ENCODE measurements at places on chromosomes 16 and 17.

- no peak for DNase-seq
Observed at GRCh38 chr17:81500047-81500446, 12.6 kb downstream of the ACTG1 start.

GRCh38 chr16:50152351-50152806 is 727 bp upstream of the TENT4B start:
- DNase-seq, result peak; percentile 87

GRCh38 chr16:66925322-66925840 is at the start of gene RRAD:
TSS of gene RRAD (minus strand) at chr16:66925535. CDS start at chr16:66925179, 356 bp downstream.
- DNase-seq, result no peak

GRCh38 chr17:64662774-64663367 is 764 bp upstream of the SMURF2 start:
- no peak for DNase-seq

- DNase-seq, result no peak
Observed at GRCh38 chr17:65198653-65199382, 61.6 kb downstream of the RGS9 start.

GRCh38 chr17:32120141-32120540 is 22.2 kb upstream of the RHOT1 start:
- no peak for DNase-seq

- DNase-seq, result no peak
Observed at GRCh38 chr17:64172510-64172909, 42.6 kb upstream of the ERN1 start.

DNA sequence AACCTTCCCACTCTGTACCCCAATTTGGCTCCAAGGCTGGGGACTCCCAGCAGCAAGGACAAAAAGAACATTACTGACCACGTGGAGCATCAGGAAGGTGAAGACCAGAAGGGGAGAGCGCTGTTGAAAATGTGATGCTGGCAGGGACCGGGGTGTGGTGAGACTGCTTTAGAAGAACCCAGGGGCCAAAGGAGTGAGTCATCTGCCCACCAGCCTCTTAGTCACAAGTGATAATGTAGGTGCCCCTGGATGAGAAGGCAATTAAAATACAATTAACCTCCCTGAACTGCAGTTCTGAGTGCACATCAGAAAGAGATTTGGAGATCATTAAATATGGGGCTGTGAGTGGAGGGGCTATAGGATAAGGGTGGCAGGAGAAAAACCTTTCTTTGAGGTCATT is 366.6 kb upstream of the CCL2 start:
- DNase-seq, result no peak

- no peak for DNase-seq
Observed at GRCh38 chr17:49201481-49201927, 8.9 kb downstream of the GNGT2 start.

DNA sequence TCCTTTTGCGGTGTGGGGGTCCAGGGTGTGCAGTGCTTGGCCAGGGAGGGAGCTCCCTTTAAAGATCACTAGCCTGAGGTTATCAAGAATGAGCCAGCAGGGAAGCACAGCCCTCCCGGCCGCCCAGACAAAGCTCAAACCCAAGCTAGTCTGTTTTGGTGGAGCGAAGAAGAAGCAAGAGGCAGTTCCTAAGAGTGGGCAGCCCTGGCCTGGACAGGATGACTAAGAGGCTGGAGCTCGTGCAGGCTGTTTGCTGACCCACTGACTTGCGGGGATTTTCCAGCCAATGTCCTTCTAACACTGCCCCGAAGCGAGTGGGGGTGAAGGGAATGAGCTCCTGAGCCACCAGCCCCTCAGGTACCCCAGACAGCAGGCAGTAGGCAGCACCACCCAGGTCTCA is 134.4 kb downstream of the COPRS start:
- no peak for DNase-seq

GRCh38 chr17:52660692-52661091 is 502.2 kb upstream of the CA10 start:
- no peak for DNase-seq

GRCh38 chr16:12763517-12763916 is 40.2 kb downstream of the CPPED1 start:
- DNase-seq, result no peak

- DNase-seq, result no peak
Observed at GRCh38 chr17:77468897-77469296, 328.1 kb downstream of the SEC14L1 start.

GRCh38 chr17:80904036-80904753 is 87.4 kb upstream of the CHMP6 start:
- DNase-seq, result no peak

- DNase-seq, result no peak
Observed at GRCh38 chr16:86509759-86510464, 415 bp upstream of the FOXF1 start.

DNA sequence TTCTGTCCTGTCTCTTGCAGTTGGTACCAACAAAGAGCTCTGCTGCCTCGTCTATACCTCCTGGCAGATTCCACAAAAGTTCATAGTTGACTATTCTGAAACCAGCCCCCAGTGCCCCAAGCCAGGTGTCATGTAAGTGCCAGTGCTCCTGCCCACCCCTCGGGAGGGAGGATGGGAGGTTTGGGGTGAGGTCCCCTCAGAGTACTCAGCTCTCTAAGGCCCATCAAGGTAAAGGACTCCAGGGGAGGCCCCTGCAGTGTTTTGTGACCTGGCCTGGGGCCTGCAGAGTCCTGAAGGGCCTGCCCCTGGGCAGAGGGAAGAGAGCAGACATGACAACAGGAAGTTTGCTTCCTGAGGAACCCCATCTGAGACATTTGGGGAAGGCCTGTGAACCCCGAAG is 6.4 kb downstream of the CCL18 start:
- no peak for DNase-seq

- DNase-seq, result no peak
Observed at GRCh38 chr16:14334366-14335080, 263.4 kb downstream of the MRTFB start.

DNA sequence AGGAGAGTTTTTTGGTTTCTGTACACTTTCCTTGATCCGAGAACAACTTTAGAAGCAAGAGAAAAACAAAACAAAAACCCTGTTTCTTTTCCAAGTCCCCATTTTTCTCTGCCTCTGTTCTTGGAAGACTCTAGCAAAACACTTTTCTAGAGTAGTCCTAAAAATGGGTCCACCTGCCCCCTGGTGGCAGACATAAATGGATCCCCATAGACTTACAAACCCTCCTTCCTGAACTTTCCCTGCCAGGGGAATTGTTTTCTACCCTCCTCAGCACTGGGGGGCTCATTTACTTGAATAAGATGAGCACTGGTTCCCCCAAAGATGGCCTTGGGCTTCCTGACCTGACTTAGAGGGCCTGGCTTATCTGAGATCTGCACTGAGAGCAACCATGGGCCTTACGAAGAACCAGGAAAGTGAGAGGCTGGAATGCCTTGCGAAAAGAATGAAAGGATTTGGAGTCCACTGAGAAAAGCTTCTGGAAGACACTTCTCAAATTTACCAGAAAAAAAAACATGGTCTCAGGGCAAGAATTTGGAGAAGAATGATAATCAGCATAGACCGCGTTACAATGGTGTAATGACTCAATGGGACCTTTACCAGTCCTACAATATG is 48.0 kb upstream of the CDYL2 start:
- DNase-seq, result peak; percentile 46

DNA sequence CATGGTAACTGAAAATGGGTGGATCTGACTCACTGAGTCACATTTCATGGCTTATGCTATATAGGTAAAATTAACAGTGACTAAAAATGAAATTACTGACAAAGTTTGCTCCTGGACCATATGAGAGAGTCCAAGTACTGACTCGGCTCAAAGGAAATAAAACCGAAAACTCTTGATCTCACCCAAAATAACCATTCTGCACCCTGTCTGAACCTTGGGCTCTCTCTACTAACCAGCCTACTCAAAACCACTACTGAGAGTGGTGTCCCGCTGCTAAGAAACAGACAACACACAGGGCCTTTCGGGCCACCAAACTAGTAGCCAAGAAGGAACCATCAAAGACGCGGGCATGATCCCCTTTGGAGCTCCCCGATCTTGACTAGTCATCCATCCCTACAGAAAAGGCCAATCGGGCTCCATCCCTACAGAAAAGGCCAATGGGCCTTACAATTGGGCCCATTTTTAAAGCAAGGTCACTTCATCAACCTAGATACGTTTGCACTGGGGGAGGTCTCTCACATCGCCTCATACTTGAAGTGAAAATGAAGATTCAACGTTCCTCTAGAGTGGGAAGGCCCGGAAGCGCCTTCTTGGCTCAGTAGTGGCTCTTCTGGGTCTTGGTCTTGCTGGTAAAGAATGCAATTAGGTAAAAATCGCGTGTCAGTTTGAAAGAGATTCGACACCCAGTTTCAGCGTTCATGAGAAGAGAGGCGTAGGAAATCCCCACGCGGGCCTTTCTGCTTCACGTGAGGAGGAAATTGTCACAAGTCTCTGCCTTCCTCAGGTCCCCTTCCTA is 720 bp upstream of the ZPBP2 start:
- peak; percentile 70 for DNase-seq

- DNase-seq, result no peak
Observed at GRCh38 chr17:29063992-29064391, 21.1 kb downstream of the PIPOX start.

DNA sequence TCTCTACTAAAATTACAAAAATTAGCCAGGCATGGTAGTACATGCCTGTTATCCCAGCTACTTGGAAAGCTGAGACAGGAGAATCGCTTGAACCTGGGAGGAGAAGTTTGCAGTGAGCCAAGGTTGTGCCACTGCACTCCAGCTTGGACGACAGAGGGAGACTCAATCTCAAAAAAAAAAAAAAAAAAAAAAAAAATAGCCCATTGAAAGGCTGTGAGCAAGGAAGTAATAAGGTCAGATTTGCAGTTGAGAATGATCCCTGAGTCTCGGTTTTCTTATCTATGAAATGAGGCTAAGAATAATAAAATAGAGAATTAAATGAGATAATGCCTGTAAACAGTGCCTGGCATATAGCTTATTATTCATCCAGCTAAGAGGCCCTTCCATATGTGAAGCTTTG is 1.3 kb upstream of the PDK2 start:
- no peak for DNase-seq

- peak; percentile 95 for DNase-seq
Observed at GRCh38 chr17:17206124-17206912, at the start of gene PLD6. TSS of gene PLD6 (minus strand) at chr17:17206333. CDS start at chr17:17206286, 47 bp downstream.

DNA sequence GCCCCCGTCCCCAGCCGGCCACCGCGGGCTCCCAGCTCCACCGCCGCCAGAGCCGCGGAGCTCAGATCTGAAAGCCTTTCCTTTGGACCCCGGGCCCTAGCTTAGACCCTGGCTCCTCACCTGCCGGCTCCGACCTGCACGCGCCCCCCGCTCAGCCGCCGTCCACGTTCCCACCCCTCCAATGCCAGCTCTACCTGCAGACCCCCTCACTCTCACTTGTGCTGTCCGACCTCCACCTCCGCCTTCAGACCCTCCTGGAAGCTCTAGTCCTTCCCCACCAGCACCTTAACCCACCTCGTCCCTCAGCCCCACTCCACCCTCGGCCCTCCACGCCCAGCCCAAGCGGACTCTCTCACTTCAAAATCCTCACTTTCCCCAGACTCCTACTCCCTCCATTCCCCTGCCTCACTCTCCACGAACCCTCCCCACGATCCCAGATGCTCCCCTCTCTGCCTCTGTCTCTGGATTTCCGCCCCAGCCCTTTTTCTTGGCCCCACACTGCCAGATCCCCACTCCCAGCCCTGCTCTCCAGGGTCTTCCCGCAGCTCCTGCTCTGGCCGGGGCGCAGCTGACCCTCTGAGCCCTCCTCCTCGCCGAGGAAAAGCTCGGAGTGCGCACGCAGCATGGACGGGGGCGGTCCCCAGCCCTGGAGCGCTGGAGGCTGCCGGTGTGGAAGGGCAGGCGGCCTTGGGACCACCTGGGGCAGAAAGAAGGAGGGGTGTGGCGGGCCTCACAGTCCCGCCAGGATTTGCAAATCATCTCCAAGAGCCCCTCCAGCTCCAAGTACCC is at the start of gene TMEM114:
Gene TMEM114, minus strand, starts transcription at position 612 of the 789 bp plus-strand sequence. CDS start 673 bp downstream, outside the sequence.
- DNase-seq, result no peak

DNA sequence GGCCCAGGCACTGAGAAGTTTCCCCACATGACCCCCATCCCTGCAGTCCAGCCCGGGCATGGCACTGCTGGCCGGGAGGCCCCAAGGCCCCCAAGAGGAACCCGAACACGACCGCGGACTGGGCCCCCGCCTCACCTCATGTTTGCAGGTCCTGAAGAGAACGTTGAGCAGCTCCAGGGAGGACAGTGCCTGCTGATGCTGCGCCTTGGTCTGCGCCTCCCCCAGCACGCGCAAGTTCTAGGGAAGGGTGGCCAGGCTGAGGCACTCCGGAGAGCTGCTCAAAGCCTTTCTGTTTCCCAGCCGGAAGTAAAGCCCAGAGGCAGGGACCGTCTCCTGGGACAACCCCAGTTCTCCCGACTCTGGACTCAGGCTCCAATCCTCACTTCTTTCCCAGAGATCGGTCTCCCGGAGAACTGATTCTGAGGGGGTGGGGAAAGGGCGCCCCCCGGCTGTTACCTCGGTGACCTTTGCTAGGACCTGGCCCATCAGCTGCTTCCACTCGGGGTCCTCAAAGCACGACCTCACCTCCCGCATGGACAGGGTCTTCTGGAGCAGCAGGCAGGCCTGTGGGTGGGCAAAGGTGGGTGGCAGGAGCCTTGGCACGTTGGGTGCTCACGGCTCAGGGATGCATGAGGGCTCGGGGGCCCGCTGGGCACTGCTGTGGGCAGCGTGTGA is 13.7 kb downstream of the MYBBP1A start:
- no peak for DNase-seq

GRCh38 chr17:75124041-75124818 is 7.3 kb downstream of the NT5C start:
- peak; percentile 78 for DNase-seq

DNA sequence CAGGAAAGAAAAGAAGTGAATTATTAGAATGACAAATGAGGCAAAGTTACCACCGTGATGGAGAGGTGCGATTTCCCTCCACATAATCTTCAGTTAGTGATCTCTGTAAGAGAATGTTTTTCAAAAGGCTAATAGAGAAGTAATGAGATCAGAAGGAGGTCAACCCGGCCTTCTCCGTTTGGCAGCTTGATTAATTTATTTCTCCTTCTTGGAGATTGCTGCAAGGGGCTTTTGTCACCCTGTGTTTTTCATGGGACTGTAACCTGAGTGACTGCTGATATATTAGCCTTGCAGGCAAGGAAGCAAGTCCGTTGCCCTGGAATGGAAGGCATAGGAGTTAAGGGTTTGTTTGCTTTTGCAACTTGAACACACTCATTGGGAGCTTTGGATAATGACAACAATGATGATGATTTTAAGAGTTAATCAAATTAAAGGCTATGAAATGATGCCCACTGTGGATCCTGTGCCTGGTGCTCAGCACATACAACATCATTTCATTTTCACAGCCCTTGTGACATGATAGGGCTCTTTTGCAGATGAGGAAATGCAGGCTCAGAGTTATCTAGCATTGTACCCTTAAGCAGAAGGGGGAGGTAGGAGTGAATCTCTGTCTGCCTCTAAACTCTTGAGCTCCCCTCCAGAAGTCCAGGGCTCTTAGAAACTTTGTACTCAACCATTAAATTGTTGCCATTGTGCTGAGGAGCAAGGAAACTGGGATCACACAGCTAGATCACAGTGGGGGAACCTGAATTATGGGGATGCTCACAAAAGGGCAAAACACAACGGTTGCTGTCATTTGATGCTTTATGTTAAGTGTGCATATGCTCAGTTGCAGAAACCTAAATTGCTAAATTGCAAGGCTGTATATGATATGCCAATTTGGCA is 226.3 kb downstream of the WWOX start:
- DNase-seq, result no peak

- DNase-seq, result no peak
Observed at GRCh38 chr17:51801626-51802025, 356.9 kb downstream of the CA10 start.
